Hematopoietic multipotent progenitor cell treated with erythropoietin and hydrocortisone succinate and interleukin-3 and kit ligand, for 15 days (in vitro differentiated cells): ENCODE measurements at places on chromosomes 3 and 15.

GRCh38 chr3:56019490-56020146 lies 448.6 kb downstream of the ERC2 start:
- DNase-seq: no peak

GRCh38 chr3:86989611-86990010 lies 1.3 kb downstream of the VGLL3 start:
- DNase-seq: no peak

- no peak for DNase-seq
Measured at GRCh38 chr15:80743189-80743833, 35.9 kb upstream of the CEMIP start.

DNA sequence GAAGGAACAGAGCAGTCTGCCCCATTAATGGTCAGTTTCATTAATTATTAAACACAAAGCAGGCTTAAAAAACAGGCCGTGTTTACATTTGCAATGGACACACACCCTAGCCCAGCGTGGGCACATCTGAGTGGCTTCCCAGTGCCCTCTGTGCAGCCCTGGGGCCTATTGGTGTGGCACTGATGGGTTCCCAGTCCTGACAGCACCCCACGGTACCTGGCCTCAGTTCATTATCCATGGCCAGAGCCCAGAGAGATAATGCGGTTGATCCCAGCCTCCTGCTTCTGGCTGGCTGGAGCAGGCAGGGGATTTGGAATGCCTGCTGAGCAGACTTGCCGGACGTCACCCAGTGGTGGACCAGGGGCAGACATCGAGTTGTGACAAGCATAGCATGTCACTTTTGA lies 110.5 kb upstream of the ABHD17C start:
- no peak for DNase-seq

DNA sequence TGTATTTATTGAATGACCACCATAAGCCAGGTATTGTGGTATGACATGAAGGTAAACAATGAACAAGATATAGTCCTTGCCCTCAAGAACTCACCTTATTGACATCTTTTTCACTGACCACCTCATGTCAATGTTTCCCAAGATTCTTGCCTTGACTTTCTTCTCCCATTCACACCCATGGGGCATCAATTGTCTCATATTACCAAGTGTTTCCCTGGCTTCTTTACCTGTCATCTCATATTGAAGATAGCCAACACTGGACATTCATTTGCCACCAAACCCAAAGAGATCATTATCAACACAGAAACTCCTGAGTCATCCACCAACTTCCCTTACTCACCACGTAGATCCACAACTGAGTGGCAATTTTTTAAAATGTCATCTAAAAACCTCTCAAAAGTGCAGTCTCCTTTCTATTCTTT lies 2.2 kb downstream of the EFHB start:
- DNase-seq: no peak

- DNase-seq: no peak
Measured at GRCh38 chr3:72632129-72632528, 216.1 kb downstream of the SHQ1 start.

DNA sequence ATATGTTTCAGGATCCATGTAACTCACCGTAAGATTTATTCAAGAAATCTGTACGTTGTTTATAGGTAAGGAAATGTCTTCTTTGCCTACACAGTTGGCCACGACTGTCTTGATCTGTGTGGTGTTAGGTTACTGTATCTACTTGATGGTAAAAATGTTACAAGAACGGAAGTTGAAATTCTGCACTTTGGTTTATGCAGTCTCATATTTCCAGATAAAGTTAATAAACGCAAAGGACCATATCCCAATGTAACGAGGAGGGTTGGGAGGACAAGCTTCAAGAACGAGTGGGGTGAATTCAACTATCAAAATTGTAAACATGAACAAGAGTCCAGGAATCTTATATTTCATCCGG lies 1.0 kb downstream of the USF3 start:
- DNase-seq: no peak

- DNase-seq: no peak
Measured at GRCh38 chr3:168659015-168659414, 563.3 kb upstream of the GOLIM4 start.

GRCh38 chr15:64430000-64430735 lies 30.2 kb upstream of the ZNF609 start:
- DNase-seq: no peak

DNA sequence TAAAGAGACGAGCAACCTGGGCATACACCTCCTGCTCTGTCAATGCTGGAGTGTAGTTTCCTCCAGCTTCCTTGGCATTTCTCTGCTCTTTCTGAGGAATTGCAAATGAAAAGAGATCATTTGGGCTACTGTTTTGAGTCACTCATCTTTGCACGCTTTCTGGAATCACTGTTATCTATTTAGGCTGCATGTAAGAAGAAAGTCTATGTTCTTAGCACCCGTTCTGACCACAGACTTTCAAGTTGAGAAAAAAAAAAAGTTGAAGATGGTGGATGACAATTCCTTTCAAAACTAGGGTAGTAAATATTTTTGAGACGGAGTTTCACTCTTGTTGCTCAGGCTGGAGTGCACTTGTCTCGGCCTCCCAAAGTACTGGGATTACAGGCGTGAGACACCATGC lies 41.3 kb downstream of the SIN3A start:
- no peak for DNase-seq

DNA sequence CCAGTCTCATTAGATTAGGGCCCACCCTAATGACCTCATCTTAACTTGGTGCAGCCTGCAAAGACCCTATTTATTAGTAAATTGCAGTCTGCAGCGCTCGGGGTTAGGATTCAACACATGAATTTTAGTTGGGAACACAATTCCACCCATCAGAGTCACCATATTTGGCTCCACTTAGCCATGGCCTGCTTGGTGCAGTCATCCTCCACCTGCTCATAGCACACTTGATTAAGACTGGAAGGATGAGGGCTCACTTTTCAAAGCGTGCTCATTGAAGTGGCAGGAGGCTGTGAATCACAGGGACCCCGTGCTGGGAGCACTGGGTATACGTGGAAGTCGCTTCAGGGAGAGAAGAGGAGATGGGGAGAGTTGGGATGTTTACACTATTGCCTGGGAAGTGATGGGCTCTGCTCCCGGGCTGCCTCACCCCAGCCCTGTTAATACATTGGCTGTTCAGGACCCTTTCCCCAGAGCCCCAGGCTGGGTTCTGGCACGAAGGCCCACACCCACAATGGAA lies 68.2 kb downstream of the ASB7 start:
- no peak for DNase-seq

GRCh38 chr15:78033864-78034263 lies 43.6 kb downstream of the TBC1D2B start:
- DNase-seq: no peak

DNA sequence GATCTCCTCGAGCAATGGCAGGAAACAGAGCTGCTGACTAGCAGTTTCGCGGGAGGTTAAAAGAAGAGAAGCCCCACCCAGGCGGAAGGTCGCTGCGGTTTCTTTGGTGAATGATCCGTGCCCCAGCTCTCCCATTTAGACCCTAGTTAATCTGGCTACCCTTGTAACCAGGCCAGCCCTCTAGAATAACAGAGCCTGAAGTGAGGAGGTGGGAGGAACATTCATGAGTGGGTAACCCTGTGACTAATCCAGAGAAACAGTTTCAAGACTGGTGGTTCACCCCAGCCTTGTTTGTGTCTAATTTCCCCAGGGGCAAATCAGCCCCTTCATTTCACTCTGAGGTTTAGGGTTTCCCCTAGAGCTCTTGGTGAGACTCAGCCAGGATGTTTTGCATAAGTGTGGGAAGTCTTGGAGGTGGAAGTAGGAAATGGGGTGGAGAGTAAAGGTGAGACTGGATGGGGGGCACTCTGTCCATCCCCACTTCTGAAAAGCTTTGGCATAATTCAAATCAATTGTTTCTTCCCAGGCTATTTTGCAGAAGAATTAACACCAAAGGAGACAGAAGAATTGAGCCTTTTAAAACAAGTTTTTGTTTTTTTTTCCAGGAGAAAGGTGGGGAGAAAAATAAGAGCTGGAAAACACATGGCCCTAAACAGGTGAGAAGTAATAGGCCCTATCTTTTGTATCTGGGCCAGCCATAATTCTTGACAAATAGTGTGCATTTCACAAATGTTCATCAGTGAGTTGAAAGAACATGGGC lies 303.1 kb downstream of the RPLP1 start:
- DNase-seq: no peak

GRCh38 chr3:148759430-148759829 lies 61.7 kb downstream of the AGTR1 start:
- no peak for DNase-seq

DNA sequence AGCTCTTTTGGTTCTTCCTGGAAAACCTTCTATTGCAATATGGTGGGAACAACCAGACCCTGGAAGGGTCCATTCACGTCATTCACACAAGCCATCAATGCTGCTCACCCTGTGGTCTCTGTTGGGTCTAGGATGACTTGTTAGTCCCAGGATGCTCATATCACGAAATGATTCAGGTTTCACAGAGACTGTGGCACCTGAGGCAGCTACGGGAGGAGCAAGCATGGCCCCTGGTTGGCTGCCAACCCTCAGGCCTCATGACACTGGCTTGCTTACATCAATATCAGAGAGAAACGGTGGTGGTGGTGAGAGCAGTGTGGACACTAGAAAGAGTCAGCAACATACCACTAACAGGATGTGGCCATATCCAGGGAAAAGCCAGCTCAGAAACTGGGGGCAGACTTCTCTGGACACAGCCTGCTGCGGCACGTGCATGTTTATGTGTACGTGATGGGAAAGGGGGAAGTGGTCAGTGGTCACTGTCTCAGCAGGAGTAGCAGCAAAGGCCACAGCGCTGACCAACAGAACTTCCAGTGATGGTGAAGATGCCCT lies 208.9 kb upstream of the ST8SIA2 start:
- DNase-seq: no peak

GRCh38 chr3:148735597-148735996 lies 37.9 kb downstream of the AGTR1 start:
- DNase-seq: no peak

GRCh38 chr15:98976500-98976899 lies 31.1 kb downstream of the PGPEP1L start:
- DNase-seq: no peak

DNA sequence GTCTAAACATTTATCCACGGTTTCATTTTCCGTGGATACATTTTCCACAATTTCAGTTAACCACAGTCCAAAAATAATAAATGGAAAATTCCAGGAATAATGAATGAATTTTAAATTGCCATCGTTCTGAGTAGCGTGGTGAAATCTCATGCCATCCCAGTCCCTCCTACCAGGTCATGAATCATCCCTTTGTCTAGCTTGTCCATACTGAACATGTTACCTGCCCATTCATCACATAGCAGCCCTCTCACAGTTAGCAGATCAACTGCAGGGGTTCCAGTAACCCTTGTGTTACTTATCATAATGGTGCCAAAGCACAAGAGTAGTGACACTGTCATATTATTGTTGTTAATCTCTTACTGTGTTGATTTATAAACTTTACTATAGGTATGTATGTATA lies 124.5 kb downstream of the GSK3B start:
- DNase-seq: no peak

GRCh38 chr15:23687143-23687470 lies at the start of gene NDN:
TSS of gene NDN (minus strand) at chr15:23687305. CDS start at chr15:23687217, 88 bp downstream.
- DNase-seq: no peak

DNA sequence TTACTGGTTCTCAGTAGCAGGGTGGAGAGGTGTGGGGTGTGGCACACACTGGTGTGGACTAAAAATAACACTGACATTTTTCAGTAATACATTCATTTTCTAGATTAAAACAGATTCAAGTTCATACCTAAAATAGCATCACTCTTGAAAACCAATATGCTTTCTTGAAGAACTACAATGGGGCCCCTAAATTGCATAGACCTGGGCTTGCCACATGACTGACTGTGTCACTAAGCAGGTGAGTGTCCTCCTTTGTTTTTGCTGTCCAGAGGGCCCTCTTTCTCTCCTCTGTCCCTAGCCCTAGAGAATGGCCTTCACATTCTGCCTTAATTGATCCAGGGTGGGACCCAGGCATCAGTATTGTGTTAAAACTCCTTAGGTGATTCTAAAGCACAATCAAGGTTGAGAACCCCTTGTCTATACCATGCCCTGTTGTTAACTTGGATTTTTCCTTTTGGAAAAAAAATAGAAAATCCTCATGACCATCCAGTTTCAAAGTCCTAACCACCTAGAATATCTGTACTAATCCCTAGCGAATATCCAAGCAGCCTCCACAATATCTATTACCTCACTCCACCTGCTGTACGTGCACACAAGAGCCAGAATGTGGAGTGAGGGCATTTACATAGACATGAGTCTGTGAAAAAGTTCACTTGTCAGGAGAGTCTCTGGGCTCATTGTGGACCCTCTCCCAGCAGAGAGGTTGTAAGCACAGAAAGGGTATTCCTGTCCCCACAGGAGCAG lies 18.7 kb upstream of the TMEM41A start:
- DNase-seq: no peak

DNA sequence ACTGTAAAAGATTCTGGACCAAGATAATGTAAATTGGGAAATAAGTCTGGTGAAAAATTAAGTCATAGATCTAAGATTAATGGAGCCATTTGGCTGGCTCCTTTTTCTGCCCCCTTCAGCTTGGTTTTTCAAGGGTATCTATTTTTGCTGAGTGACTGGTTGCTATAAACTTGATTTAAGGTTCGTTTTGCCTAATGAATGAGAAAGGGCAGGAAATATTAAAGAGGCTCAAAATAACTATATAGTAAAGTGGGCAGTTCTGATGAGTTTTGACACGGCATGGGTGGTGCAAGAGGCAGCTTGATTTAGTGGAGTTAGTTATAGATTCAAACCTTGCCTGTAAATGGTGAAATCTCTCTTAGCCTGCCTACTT lies 140.7 kb downstream of the STAC start:
- DNase-seq: no peak

- DNase-seq: no peak
Measured at GRCh38 chr3:57956119-57956832, 51.9 kb upstream of the FLNB start.

- DNase-seq: no peak
Measured at GRCh38 chr3:127767126-127767525, 55.2 kb downstream of the MGLL start.

DNA sequence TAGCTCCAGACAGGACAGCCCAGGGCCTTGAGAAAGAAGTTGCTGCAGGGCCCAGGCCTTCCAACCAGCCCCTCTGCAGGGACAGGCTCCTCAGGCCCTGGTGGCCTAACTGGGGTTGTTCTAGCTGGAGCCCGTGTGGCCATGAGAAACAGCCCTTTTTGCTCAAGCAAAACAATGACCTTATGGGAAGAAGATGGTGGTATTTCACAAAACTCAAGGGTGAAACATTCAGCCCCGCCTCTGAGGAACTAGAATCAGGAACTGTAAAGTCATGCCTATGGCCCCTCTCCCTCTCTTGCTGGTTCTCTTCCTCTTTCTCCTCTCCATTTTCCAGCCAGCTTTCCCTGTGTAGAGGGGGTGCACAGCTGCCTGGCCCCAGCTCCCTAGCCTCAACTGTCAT lies 273.3 kb downstream of the RPLP1 start:
- DNase-seq: no peak

GRCh38 chr3:27666708-27667107 lies 55.4 kb downstream of the EOMES start:
- DNase-seq: no peak
